NCI-H1694 treated with DMSO at 0.1 percent for 48 hours (cell line): ENCODE measurements at places on chromosomes 12 and 14.
A peak's percentile ranks its signal among the peaks of the same experiment; 100 is the strongest.

DNA sequence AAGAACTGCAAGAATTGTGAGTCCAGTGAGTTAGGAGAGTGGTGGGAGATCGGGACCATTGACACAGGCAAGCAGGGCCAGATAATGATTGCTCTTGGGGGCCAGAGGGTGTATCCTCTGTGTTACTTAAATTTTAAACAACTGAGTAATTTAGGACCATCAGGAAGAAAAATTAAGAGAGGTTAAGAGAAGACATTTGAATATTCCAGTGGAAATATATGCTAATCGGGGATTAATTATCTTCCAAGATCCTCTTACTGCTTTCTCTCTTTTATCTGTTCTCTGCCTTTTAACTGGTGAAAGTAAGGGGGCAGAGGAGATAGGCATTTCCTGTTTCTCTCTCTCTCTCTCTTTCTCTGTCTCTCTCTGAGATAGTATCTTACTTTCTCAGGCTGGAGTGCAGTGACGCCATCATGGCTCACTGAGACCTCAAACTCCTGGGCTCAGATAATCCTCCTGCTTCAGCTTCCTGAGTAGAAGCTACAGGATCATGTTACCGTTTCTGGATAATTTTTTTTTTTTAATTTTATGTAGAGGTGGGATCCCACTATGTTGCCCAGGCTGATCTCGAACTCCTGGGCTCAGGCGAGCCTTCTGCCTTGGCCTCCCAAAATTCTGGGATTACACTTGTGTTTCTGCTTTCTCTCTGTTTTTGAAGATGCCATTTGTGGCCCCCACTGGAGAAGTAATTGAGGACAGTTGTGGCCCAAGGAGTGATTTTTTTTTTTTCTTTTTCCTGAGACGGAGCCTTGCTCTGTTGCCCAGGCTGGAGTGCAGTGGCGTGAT is 85.1 kb downstream of the DIP2B start:
- no peak for DNase-seq

DNA sequence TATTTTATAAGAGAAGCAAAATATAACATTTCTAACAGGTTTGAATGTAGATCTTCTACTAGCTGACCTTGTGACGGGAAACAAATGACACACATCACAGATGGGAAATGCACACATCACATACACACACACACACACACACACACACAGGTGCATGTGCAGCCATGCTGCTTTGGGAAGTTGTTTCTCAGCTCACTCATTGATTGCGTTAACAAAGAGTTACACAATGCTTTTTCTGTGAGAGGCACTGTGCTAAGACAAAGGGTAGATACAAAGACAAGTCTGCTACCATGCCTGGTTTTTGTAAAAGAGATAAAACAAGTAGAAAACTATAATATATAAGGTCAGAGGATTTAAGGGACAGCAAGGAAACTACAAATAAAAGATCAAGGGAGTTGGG is 1.3 kb upstream of the NR1H4 start:
- DNase-seq, result no peak

GRCh38 chr12:22787557-22787956 is 162.6 kb downstream of the ETNK1 start:
- DNase-seq, result no peak

DNA sequence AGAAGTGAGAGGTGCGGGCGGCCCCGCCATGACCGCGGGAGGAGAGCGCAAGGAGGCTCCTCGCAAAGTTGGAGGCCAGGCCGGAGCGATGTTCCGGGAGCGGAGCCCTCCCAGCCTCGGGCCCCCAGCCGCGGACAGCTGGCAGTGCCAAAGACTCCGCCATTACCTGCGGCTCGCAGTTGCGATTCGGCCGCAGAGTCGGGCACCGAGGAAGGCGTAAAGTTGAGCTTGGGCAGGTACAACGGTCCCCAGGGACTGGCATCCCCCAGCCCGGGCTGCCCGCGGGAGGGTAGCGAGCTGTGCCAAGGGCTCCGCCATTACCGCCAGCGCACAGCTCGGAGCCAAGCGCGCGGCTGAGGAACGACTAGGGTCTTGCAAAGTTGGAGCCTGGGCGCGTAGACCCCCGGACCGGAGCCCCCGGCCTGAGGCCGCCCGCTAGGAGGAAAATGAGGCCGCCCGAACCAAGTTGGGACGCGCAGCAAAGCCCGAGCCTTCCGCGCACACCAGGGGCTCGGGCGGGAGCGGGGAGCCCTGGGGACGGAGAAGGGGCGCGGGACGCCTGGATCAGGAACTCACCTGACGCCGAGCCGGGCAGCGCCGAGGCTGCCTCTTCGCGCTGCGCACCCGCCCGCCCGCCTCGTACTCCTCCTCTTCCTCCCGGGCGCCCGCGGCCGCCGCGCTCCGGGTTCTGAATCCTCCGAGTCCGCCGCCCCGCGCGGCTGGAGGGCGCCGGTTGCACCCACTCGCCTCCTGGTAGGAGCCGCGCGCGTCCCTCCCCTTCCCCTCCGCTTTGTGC is 677 bp downstream of the NOS1 start:
- no peak for DNase-seq

GRCh38 chr12:65259501-65259900 is 19.0 kb upstream of the MSRB3 start:
- no peak for DNase-seq

GRCh38 chr12:47616440-47616839 is 89.4 kb downstream of the RPAP3 start:
- no peak for DNase-seq

- no peak for DNase-seq
These were observed 84.1 kb upstream of the BCL11B start for GRCh38 chr14:99356031-99356608.

DNA sequence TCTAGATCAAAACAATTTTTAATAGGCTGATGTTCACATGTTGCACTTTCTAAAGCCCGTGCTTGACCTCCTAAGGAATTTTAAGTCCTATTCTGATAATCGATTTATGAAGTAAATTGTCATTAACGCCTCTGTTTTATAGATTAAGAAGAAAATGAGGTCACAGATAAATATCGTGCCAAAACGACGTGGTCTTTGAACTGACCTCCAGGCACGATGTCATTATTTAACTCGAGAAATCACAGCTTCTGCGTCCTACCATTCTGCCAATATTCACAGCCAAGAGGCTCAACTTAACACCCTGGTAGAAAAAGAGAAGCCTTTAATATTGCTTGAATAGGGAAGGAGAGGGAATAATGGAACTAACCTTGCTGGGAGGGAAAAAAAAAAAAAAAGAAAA is 888 bp upstream of the EEA1 start:
- DNase-seq, result no peak

DNA sequence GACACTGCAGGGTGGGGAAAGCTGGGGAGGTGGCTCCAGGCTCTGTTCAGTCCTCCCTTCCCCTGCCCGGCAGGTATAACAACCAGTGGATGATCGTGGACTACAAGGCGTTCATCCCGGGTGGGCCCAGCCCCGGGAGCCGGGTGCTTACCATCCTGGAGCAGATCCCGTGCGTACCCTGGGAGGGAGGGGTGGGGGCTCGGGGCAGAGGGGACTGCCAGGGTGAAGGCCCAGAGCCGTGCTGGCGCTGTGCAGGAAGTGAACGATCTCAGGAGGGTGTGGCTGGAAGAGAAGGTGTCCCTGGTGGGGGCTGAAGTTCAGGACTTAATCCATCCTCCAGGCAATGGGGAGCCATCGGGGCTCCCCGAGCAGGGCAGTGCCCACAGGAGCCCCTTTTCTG is 18.9 kb downstream of the SDS start:
- no peak for DNase-seq

DNA sequence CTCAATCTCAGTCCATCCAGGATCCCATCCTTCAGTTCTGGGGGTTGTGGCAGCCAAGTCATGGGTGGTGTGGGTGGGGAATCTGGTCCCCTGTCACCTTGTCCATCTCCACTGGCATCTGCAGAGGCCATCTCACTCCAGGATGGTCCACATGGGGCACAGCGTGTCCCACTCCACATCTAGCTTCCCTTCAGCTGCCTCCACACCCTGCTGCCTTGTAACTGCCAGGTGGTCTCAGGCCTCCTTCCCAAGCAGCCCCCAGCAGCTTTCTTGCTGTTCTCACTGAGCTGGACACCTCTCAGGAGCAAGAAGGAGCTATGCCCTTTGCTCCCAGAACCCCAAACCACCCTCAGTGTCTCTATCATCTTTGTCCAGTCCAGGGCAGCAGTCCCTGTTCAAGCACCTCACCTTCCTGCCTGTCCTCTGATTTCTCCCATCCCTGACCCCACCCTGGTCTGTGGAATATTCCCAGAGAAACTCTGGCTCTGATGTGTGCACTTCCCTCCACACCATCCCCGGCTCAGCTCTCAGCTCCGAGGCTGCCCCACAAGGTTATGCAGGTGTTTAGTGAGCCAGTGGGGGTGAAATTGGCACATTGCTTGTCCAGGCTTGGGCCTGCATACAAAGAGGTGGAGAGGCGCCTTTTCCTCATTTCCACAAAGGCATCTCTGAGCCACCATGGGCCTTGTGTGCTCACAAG is 13.7 kb upstream of the DYNC1H1 start:
- DNase-seq, result no peak

GRCh38 chr14:62722406-62722805 is 322.9 kb downstream of the KCNH5 start:
- no peak for DNase-seq

DNA sequence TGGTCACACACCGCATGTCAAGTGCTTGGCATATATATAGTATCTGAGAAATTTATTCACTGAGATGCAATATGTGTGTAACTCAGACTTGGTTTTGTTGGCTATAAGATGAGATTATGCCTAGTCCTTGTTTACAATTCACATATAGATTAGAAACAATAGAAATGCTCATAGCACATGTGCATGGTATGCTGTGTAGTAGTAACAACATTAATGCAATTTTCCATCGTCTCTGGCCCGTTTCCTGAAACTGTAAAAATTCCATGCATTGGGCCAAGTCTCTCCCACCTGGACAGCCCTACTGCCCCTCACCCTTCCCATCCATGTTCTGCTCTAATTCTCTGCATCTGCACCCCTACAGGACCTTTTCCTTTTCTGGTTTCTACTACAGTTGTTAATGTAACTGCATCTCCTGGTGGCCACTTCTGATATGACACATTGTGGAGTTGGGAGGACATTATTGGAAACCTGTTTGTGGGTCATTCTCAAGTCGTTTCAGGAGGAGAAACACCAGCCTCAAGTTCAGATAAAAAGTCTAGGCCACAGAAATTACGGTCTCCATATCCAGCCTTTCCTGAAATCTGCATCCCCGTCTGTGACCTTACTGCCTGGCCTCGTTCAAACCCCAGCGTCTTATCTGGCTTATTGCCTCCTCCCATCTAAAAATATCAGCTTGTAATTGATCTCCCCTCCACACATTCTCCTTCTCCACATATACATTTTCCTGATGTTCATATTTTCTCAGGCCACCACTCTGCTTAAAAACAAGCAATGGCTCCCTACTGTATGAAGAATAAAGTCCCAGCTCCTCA is 37.5 kb downstream of the EMP1 start:
- DNase-seq, result peak; percentile 50
